AG04450 (cell line): ENCODE measurements at places on chromosomes 11 and 22.

DNA sequence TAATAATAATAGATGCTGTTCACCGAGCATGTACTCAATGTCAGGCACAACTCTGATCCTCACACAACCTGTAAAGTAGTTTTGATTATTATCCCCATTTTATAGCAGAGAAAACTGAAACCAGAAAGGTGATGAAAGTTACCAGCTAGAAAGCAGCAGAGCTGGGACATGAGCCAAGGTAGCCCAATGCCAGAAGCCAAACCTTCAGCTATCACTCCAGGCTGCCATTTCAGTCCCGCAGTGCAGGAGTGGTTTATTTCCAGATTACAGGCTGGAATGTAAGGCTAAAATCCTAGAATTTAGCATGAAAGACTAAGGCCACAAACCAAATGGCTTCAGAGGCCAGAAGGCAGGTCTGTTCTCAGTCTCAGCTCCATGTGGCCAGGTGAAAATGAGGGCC lies 108.8 kb downstream of the TENM4 start:
- DNase-seq, result no peak

DNA sequence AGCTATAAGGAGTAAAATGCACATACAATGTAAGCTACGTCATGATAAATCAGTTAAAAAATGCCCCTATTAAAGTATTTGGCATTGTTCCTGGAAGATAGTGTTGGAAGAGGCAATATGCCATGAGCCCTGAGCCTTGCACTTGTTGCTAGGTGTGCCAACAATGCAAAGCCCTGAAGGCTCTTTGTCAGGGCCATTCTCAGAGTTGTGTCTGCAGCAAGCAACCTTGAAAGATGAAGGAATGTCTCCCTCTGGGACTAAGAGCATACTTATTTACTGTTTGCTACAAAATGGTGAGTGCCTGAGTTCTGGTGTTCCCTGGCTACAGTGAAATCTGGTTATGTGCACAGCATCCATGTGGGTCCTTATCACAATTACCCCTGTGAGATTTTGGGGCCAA lies 322.3 kb upstream of the FAT3 start:
- no peak for DNase-seq

DNA sequence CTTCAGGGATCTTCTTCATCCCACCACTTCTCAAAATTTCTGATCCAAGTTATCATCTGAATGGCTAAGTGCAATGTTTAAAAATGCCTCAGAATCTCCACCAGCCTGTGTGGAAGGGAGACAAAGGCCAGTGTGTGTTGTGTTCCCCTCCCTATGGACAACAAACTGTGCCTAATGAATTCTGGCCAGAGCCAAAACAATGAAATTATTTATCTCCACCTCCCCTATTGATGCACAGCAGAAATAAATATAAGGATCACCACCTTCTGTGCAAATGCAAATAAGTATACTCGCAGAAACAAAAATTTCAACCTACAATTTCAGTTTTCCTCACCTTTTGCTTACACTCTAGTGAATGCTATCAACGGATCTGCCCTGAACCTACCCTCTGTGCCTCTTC lies 75.8 kb downstream of the GAB2 start:
- no peak for DNase-seq

GRCh38 chr11:84564180-84564866 lies 1062.8 kb downstream of the DLG2 start:
- DNase-seq, result peak; percentile 6

DNA sequence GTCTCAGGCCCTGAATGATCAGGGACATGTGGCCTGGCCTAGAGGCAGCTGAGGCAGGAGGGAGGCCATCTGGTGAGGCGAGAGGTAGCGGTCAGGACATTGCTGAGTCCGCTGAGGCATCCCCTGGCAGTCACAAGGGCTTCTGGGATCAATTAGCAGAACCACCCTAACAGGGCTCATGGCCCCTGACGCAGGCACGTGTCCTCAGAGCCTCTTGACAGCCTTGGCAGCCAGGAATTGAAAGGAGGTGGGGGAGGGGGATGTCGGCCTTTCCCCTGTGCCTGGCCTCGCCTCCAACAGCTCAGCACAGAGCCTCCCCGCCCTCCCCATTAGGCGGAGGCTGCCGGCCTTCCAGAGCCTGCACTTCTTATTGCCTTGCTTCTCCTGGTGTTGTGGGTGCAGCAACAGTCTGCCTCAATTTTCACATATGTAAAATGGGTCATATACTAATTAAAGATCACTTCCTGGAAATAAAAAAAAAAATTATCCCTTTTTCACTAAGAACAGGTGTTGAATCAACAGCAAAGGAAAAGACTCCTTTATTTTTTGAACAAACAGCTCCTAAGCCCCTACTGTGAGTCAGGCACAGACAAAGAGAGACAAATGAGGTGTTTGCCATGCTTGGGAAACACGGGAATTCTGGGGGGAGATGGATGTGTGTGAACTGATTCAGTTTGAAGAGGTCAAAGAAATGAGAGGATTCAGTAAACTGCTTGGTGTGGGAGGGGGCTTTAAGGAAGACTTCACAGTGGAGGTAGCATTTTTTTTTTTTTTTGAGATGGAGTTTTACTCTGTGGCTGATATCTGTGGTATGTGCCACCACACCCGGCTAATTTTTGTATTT lies 55.3 kb downstream of the NFAM1 start:
- DNase-seq, result no peak

- no peak for DNase-seq
These were observed 2.9 kb upstream of the APOBEC3A start for GRCh38 chr22:38954414-38955043.

- DNase-seq, result no peak
These were observed 11.2 kb downstream of the CRYBB1 start for GRCh38 chr22:26606611-26607010.

GRCh38 chr11:108278546-108278945 lies 55.7 kb downstream of the ATM start:
- no peak for DNase-seq

DNA sequence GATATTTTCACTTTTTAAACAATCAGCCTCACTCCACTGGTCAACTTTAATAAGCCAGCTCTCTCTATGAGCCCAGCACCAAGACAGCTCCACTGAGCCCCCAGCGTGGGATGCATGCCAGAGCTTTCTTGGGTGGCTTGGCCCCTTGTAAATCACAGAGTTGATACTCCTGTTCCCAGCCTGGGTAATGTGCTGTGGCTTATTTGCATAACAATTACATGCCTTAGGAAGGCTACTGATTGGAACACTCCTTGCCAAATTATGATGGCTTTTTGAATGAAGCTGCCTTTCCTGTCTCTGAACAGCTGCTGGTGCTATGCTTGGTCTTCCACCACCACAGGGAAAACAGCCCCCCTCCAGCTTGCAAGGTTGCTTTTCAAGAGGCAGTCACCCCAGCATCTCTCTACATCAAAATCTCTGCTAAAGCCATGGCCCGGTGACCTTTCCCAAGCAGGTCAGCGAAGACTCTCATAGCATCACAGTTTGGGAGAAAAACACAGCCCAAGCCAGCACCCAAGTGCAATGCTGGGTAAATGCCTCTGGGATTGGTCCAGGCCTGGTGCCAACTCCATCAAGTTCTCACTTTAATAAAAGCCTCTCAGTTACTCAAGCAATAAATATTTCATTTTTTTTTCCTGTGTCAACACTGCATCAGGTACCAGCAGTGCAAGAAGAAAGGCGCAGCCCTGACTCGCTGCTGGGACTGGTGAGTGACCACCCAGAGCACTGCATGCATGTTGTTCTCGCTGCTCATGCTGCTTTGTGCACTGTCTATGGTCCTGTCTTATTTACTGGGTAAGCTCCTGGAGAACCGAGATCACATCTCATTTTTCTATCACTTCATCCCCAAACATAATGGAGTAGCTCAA lies 549.3 kb downstream of the OPCML start:
- no peak for DNase-seq
